Stimulated activated CD4-positive, alpha-beta T cell treated with anti-CD3 and anti-CD28 coated beads, TNF-alpha, amount 100 ng/mL, for 48 hours (primary cell): ENCODE measurements at places on chromosomes 4 and X.

DNA sequence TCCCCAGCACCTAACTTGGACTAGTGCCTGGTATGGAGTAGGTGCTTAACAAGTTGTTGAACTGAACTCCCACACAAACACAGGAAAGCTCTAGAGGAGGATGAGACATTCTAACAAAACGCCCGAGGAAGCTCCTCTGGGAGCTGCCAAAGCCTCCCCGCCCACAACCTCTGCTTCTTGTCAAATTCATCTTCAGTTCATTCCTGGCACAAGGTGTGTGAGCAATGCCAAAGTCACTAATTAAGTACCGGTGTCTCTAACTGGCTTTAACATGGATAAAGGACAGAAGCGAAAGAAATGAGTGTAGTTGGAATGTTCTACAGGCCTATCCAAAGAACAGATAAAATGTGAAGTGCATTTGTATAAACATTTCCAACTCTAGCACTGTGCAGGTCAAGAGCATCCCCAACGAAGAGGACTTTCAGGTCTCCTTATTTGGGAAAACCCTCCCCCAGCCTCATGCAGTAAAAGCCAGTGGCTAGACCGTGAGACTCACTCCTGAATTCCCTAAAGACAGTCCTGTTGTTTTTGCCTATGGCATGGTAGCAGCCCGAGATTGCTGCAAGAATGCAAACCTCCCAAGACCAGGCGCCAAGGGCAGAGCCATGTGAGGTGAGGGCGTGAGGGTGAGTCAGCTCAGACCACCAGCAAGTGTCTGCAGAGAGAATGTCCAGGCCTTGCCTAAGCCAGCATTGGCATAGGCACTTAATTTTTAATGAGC is 72.2 kb upstream of the KLF3 start:
- DNase-seq: no peak

- no peak for DNase-seq
Measured at GRCh38 chr4:109554971-109555370, 5.1 kb upstream of the MCUB start.

- no peak for DNase-seq
Measured at GRCh38 chrX:135544338-135544948, 24.0 kb downstream of the INTS6L start.

- peak; percentile 7 for DNase-seq
Measured at GRCh38 chr4:168449719-168450452, 30.4 kb downstream of the DDX60L start.

- no peak for DNase-seq
Measured at GRCh38 chr4:138535316-138535715, 293.2 kb upstream of the SLC7A11 start.

DNA sequence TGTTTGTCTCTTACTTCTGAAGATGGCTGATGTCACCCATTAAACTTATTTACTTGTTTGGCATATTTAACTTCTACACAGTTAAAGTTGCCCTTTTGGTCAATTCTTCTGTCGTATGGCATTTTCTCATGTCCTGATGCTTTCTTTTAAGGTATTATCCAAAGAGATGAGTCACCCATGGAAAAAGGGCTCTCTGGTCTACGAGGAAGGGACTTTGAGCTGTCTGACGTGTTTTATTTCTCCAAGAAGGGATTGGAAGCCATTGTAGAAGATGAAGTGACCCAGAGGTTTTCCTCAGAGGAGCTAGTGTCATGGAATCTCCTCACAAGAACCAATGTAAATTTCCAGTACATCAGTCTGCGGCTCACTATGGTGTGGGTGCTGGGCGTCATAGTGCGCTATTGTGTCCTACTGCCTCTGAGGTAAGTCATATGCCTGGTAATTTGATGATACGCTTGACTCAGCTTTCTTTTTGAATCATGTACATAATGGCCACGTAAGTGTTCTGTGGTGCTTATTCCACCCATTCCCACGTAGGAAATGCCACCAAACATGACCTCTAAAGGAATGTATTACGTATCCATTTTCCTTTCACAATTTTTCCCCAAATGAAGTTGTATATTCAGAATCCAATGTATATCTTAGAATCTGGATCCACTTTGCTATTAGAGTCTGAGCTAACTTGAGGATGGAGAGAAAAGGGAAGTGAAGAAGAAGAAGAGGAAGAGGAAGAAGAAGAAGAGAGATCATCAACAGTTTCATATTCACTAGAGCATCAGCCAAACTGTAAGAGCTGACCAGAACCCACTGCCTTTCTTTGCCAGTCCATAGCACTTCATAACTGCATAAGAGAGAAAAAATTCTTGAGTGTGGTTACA is 45.7 kb downstream of the GPAT3 start:
- no peak for DNase-seq

DNA sequence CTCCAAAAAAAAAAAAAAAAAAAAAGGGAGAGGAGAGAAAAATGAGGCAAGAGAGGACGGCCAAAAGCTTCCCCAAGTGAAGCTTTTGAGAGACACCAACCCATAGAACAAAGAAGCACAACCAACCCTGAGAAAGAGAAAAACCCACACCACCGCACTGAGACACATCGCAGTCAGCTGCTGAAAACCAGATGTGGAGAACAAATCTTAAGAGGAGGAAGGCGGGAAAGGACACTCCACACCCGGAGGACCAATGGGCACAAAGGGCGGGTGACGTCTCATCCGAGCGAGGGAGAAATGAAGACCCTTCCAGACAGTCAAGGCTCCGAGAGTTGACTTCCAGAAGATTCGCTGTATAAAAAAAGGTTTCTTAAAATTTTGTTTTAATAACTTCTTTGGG is 112.1 kb downstream of the AFAP1 start:
- DNase-seq: no peak

- DNase-seq: no peak
Measured at GRCh38 chrX:840556-840955, 210.0 kb downstream of the SHOX start.

GRCh38 chr4:142683997-142684396 is 162.1 kb downstream of the INPP4B start:
- DNase-seq: no peak

DNA sequence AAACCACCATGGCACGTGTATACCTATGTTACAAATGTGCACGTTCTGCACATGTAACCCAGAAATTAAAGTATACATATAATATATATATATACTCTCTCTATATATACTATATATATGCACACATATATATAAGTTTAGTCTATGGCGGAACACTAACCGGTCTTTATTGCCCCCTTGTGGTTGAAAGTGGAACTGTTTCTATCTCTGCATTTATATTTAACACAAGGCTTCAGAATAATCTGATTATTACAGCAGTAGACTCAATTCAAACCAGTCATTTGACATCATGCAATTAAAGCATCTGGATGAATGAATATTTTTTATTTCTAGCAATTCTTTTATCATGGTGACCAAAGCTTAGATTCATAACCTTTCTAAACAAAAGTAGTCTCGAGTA is 14.6 kb downstream of the RAB9B start:
- no peak for DNase-seq

DNA sequence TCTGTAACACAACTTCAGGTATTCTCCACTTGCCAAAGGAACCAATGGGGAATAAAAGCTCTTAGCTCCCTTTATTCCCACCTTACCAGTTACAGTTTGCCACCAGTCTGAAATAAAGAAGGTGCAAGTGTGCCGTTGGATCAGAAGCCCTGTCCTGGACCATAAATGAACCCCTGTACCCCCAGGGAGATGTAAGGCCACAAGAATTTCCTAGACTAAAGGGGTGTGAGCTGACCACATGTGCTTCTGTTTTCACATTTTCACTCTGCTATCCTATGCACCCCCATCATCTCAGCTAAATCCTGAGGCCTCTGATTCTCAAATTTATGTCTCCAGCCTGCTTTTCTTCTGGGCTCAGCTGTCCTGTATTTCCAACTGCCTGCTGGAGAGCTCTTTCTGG is 221.2 kb downstream of the SPRY1 start:
- DNase-seq: no peak

DNA sequence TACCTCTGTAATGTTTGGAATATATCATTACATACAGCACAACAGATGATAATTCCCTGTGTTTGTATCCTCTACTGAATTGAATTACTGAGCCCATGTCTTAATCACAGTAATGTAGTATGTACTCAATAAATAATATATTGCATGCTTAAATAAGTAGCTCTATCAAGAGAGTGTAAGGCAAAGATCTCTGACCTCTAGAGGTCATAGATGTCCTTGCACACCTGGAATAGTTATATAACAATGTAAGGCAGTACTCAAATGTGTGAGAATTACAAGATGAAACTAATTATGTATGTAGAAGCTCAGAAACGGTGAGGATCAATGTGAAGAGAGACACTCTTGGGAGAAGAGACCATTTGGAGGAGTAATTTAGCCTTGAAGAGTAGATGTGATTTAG is 14.3 kb upstream of the GCNA start:
- DNase-seq: no peak

GRCh38 chr4:5444918-5445517 is 263.3 kb downstream of the EVC2 start:
- no peak for DNase-seq
